ENCODE measurements at places on chromosomes 3 and 15.
A peak's percentile ranks its signal among the peaks of the same experiment; 100 is the strongest.

DNA sequence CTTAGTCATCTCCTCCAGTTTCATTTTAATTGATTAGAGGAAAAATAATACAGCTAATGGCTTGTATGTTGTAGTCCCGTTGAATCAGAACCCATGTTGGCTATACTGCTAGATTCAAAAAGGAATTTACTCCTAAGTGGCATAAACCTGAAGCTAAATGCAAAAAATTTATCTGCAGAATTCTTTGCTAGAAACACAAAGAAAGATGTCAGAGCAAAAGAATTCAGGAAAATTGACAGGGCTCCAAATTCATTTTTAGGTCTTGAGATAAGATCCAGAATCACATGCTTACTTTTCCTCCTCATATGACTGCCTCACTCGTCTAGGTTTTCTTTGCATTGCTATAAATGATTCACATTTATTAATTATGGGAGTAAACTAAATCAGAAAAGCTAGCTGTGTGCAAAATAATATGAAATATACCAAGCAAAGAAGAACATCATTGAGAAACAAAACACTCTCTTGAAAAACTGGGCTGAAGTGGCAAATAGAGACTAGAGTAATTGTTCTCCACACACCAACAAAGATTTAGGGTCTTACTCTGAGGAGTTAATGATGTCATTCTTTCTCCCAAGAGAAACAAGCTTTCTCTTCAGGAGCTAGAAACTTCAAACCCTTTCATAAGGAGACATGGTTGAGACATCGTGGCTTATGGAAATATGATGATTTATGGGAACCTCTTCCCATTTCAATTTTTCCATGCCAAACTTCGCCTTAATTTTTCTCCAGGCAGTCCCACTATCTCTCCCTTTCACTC, 94.8 kb upstream of the FEZF2 start:
- DNase-seq, result no peak

DNA sequence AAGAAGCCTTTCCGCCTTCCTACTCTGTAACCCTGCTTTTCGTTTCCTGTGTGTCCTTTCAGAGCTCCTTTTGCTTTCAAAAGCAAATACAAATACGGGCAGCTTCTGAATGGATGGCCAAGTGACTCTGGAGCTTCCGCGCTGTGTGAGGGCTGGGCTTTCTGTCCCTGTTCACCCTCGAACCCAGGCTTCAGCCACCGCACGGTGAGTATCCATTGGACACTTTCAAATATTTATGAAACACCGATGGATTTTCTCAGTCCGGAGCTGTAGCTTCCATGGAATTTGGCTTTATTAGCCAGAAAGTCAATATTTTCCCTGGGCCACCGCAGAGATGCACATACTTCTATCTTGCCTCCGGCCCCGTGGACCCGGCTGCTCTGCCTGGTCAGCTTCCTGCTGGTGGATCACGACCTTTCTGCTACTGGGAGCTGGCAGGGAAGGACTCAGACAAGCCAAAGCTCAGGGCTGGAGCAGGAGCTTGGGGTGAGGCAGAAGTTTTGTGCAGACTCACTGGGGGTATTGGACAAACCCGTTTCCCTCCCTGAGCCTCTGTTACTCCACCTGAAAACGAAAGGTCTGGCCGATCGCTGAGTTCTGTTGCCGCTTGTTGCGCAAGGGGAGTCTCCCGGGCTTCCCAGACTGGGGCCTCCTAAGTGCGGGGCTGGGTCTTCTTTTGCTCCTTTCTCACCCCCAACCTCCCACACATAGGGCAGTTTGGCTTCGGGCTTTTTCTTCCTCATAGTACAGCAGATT, 63.6 kb downstream of the LINGO1 start:
- no peak for DNase-seq

DNA sequence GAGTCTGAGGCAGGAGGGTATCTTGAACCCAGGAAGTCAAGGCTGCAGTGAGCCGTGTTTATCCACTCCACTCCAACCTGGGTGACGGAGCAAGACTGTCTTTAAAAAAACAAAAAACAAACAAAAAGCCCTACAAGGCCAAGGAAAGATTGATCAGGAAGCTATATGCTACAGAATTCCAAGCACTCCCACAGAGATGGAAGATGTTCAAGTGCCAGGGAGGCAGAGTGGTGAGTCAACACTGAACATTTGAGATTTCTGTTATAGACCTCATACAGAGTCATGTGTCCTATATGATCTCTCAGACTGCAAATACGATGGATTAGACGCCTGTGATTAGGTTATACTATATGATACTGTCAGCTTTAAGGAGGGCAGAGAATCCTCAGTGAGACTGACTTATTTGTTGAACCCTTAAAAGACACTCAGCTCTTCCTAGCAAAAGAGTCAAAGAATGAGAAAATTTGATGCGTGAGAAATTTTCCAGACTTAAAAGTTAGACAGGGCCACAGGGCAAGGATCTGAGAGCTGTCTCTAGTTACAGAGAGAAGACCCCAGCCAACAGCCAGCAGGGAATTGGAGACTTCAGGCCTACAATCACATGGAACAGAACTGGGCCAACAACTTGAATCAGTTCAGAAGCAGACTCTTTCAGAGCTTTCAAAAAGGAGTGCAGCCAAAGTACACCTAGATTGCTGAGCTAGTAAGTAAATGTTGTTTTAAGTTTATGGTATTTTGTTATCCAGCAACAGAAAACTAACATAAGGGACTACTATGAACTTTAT, 107.6 kb downstream of the PIK3CB start:
- DNase-seq, result no peak

- peak; percentile 71 for DNase-seq
Observed at GRCh38 chr3:152298393-152299248, 29.9 kb downstream of the MBNL1 start.

DNA sequence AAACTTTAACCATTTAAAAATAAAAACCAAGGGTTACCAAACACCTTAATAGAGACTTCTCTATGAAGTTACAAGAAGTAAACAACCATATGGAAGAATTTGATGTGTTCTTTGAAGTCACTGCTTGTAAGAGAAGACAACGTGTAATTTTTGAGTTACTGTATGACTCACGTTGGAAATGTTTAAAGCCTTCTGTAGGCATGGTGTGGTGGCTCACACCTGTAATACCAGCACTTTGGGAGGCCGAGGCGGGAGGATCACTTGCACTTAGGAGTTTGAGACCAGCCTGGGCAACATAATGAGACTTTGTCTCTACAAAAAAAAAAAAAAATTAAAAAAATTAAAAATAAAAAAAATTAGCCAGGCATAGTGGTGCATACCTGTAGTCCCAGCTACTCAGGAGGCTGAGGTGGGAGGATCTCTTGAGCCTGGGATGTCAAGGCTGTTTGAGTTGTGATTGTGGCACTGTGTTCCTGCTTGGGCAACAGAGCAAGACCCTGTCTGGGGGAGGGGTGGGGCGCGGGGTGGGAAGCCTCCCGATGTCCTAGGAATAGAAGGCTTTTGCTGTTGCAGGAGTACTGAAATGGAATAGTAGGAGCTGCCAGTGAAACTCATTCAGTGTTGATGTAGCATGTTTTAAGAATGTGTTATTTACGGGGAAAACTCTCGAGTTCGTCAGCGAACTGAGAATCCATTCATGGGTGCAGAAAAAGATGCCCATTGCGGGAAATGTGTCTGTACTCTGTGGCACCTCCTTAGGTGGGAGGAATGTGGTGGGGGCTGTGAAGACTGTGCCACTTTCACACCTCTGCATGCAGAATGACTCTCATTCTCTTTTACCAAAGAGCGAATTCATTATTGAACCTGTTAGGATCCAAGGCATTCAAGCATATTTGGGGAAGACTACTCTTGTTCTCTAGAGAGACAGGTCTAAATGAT, 134.2 kb downstream of the FNDC3B start:
- no peak for DNase-seq

DNA sequence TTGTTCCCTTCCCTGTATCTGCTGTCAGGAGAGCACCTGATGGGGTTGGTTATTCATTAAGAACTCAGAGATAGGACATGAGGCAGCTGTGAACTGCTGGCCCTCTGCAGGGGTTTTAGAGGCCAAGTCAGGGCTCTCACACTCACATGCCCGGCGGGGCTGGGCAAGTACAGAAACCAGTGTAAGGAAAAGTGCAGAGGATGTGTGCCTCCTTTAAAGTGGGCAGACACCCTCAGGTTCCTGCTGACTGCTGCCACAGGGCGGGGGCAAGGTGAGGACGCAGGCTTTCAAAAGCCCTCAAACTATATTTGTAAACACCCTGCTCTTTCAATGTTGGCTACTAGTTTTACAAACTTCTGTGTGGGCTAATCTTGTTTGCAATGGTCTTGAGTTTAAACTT, 22.4 kb downstream of the CXCR6 start:
- no peak for DNase-seq

DNA sequence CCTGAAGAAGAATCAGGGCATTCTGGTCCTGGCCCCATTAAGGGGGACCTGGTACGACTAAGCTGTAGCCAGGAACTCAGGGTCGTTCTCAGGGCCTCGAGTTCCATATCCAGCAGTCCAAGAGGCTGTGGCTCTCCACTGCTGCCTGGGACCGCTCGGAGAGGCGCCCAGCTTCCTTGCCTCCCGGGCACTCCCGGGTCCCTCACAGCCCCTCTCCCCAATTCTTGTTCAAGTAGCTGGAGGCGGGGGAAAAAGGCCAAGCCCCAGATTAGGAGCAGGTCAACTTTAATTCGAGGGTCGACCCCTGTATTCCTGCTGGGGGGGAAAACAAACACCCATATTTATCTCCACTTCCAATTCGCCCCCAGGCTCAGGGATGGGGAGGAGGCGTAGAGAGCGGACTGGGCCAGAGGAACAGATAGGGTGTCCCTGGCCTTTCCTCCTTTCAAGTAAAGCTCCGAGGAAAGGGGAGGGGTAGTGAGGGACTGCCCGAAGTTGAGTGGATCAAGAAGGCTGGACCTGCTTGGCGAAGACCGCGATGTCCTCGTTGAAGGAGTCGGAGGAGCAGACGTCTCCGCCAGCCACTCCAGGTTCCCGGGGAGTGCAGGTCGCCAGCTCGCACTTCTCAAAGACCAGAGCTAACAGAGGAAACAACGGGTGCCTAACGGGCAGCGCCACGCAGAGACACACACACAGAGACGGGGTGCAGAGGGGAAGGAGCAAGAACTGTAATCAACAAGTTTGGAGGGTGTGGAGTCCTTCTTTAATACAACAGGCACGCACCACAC, 4.4 kb downstream of the MEIS2 start:
- DNase-seq, result no peak

DNA sequence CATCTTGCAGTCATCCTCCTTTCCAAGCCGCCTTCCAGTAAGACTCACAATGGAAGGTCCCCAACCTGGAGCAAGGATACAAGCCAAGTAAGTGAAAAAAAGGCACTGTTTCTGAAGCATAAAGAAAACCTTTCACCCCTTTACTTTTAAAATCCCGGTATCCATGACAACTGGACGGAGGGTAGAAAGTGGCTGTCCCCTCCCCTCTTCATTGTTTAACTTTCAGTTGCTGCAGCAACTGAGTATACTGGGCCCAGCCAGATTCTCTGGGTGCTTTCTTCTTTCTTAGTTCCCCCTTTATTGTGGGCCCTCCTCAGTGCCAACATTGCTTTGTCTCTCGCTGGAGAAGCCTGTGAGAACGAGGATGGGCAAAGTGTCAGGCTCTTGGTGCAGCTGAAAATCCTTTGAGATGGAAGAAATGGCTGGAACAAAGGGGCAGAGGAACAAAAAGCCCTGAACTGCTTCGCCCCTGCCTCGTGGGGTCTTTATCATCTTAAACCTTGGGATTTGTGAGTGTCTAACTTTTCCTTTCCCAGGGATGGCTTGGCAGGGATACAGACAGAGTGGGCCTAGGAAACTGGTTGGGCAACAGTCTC, 224.0 kb upstream of the RGMA start:
- DNase-seq, result no peak

DNA sequence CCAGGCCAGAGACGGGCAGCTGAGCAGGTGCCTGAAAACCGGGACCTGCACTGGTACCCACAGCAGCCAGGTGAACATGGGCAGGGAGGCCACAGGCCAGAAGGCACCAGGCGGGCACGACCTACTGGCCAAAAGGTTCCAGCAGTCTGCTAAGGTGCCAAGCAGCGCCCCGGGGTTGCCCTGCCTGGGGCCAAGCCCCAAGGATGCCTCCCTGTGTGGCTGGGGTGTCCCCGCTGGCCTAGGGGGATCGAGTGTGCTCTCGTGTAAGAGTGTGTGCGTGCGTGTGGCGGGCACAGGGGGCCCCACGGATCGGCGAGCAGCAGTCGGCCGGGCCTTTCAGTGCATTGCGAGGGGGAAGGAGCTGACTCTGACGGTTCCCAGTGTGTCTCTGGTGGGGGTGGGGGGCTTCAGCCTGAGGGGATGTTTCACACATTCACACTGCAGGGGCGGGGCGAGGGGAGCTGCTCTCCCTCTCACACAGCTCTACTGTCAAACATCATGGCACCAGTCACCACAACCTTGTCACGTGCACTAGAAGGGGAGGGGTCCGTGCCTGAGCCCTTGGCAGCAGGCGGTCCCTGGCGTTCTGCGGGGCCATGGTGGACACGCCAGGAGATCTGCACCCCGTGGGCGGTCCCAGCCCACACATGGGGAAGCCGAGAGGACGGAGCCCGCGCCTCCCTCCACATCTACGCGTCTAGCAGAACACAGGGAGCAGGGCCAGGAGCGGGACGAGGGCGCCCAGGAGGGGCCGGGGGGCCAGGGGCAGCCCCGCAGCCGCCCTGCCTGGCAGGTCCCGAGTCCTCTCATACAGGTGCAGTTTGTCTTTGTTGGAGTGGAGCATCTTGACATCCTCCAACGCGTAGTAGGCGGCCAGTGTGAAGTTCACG, 44.5 kb downstream of the RGMA start:
- DNase-seq, result no peak
